ENCODE measurements at places on chromosomes 6 and 20.

DNA sequence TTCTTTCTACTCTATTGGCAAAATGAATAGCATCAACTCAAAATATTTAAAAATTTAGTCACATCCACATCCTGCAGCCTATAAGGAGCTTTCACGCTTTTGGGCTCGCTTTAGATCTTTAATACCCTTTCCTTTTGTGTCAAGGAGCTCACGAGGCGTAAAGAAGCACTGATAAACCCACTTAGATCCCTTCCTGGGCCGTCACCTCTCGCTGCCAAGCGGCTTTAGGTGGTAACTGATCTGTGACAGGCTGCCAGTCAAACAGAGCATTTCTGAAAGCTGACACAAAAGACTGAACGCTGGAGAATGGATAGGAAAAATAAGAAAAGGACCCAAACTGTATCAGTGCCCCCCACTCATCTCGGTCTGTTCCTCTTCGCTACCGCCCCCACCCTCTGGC is 385.7 kb upstream of the MMS22L start:
- DNase-seq: no peak

DNA sequence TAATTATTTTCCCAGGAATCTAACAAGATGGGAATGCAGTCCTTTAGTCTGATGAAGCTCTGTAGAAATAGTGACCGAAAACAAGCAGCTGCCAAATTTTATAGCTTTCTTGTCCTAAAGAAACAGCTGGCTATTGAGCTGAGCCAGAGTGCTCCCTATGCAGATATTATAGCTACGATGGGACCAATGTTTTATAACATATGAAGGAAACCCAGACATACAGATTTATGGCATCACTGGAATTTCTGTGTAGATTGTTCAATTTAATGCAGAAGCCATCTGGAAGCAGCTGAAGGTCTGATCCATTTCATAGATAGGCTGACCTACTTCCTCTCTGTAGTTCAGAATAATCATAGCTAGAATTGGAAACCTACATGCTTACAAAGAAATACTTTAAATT is 11.8 kb upstream of the SNPH start:
- DNase-seq: no peak

DNA sequence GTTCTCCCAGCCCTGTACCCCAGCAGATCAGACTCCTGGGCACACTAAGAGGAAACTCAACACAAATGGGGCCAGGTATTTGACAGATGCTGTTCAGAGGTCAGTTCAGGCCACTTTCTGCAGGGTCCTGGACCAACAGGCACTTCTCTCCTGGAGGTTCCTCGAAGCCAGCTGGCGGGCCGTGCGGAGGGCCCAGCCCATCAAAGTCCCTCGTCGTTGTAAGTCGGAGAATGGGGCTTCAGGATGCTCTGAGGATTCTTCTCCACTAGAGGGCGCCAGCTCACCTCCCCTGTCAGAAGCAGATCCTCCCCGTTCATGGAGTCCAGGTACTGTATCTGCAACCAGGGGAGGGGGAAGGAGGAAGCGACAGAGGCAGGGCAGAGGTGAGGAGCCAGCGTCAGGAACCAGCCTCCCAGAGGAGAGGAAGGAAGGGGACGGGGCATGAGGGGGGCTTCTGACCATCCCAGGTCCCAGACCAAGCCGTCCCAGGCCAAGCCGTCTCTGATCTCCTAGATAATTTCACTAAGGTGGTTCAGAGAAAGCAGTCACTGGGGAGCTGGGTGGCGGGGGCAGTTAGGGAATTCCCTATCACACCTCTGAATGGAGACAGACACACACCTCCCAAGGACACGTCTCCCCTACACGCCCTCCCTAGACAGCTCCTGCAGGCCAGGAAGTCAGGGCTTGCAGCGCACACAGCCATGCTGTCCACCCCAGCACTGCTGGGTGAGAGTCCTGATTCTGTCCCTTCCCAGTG is 11.7 kb upstream of the FAM83C start:
- peak; percentile 86 for DNase-seq

DNA sequence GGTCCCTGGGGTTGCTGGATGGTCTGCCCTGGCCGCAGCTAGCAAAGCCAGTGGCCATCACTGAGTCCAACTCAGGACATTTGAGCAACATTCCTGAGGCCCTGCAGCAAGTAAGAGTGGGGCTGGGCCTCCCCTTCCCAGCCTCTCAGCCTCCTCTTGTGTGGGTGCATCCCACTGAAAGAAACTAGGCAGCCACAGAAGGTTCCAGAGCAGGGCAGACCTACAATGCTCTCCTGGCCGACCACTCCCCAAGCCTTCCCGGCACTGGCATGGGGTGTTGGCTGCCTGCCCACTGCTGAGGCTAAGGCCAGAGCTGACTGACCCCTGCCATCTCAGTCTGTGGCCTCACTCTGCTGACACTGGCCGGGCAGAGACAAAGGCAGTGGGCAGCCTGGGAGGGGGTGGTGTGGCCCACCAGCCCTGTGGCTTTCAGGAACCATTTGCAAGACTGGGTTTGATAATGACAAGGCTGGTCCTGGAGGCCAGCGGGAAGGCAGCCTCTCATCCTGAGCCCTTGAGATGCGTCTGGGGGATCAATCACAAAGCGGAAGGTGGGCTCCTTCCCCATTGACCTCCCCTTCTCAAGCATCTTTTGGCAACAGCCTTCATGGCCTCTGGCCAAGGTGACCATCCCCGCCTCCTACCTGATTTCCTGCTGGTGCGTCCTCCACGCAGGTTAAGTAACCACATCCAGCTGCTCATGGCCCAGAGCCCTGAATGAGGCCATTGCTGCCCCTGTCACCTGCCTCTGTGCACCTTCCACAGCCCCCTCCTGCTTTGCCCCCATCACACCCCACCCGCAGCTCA is 9.6 kb downstream of the DLGAP4 start:
- DNase-seq: no peak

GRCh38 chr6:111706841-111707391 is 101.2 kb upstream of the TRAF3IP2 start:
- no peak for DNase-seq

- no peak for DNase-seq
Observed at GRCh38 chr6:33071569-33071968, 1.9 kb downstream of the HLA-DPA1 start.

- no peak for DNase-seq
Observed at GRCh38 chr6:98358173-98358572, 476.2 kb upstream of the POU3F2 start.

DNA sequence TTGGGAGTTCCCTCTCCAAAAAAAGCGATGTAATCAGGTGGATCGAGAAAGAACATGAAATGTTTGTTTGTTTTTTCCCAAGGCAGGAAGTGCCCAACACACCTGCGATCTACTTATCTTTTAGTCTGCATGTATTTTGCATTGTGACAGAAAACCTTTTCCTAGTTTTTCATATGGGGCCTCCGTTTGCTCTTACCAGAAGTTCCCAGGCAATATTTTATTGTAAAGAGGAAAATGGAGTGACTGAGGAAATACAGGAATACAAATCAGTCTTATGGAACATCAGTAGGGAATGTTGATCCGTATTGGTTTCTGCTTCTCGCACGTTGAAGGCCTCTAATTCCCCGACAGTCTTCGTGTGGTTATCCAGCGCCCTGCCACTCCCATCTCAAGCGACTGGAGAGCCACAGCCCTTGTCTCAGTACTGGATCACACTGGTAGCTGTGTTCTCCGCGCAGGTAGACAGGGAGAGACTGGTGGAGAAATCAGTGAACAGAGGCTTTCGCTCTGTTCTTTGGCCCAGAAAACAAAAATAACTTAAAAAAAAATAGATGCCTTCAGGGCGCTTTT is 107.4 kb downstream of the TRIM27 start:
- no peak for DNase-seq

- no peak for DNase-seq
Observed at GRCh38 chr6:169982461-169983386, 231.3 kb downstream of the ERMARD start.

GRCh38 chr20:36775196-36775595 is 1.6 kb upstream of the DSN1 start:
- no peak for DNase-seq

GRCh38 chr6:44540881-44541280 is 153.4 kb downstream of the CDC5L start:
- DNase-seq: no peak

- DNase-seq: peak; percentile 90
Observed at GRCh38 chr20:37230200-37230599, 31.4 kb downstream of the GHRH start.

DNA sequence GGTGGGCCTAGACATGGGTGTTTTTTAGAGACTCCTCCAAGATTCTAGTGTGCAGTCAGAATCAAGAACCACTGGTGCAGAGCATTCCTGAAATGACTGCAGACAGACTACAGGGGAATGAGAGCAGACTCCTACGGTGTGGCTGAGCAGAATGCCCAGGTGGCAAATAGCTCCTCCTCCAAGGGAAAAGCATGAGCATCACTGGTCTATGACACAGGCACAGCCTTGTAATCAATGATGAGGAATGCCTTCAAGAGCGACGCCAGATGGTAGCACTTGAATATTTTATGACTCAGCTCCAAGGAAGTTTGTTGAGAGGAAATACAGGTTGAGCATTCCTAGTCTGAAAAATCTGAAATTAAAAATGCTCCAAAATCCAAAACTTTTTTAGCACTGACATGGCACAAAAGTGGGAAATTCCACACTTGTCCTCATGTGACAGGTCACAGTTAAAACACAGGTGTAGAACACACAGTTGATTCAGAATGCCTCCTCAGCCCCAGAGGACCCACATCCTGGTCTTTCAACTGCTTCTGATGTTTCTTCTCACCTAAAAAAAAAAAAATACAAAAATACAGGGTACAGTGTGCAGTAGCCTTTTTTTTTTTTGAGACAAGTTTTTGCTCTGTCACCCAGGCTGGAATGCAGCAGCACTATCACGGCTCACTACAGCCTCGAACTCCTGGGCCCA is 10.6 kb upstream of the FAM8A1 start:
- DNase-seq: no peak

GRCh38 chr6:45630801-45631200 is 253.1 kb upstream of the SUPT3H start:
- DNase-seq: no peak

GRCh38 chr6:14265049-14266021 is 147.8 kb downstream of the CD83 start:
- no peak for DNase-seq

DNA sequence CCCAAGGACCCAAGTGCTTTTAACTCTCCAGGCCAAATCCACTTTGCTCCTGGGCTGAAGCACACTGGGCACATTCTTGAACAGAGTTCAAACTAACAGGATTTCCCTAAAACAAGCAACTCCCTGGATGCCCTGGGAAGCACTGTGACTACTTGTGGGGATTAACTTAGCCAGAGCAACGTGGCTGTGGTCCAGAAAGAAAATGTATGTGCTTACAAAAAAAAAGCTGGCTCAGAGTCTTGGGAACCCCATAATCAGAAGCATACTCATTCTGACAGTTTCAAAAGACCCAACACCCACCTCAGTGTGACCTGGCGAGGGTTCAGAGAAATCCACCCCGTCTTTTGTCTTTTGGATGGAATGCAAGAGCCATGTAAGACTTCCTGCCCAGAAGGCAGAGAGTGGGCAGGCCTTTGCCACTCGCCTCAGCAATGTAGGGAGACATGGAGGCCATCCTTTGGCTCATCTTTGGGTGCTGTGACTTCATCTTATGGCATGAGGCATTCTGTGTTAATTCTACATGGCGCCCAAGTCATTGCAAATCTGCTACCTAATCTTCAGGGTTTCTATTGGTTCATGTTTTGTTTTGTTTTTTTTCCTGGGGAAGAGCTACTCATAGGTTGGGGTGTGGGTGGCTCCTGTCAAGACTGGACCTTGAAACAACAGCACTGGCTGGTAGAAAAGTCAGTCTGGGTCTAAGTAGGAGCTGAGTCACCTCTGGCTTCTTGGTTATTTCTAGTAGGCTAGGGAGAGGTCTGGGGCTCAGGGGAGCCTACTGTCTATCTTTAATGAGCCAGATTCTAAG is 248.6 kb upstream of the SUPT3H start:
- DNase-seq: no peak

Data from NCI-H1105 treated with DMSO at 0.1 percent for 48 hours (cell line).